Hematopoietic multipotent progenitor cell treated with erythropoietin and hydrocortisone succinate and interleukin-3 and kit ligand, for 8 days (in vitro differentiated cells): ENCODE measurements at places on chromosomes 4 and X.
A peak's percentile ranks its signal among the peaks of the same experiment; 100 is the strongest.

GRCh38 chrX:153387987-153388721 is 13.0 kb downstream of the PNMA6E start:
- DNase-seq, result no peak

DNA sequence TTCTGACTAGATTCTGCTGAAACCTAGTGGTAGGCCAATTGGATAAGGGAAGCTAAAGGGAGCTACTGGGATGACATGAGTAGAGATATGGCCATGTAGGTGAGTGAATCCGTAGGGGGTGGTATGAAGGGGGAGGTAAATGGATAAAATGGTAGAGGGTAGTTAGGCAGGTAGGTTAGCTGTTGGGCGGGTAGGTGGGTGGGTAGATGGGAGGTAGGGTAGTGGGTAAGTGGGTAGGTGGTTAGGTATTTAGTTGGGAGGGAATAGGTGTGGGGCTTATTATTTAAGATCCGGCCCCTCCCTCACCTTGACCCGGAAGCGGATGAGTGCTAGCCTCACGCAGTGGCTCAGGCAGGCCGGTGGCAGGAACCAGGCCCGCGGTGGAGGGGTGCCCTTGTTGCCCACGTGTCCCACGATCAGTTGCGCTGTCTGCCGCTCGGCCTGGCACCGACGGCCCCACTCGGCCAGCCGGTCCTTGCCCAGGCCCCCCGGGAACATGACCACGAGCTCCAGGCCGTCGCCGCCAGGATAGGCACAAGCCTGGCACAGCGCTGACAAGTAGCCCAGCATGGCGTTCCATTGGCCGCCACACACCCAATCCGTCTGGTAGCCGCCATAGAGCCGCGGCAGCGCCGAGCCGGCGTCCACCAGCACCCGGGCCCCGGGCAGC is 725 bp downstream of the FAM120C start:
- peak; percentile 71 for DNase-seq

- no peak for DNase-seq
Measured at GRCh38 chrX:130705591-130705990, 197.4 kb downstream of the ENOX2 start.

GRCh38 chr4:23360718-23361117 is 529.1 kb downstream of the PPARGC1A start:
- no peak for DNase-seq

- no peak for DNase-seq
Measured at GRCh38 chr4:168859888-168860694, 150.0 kb downstream of the CBR4 start.

DNA sequence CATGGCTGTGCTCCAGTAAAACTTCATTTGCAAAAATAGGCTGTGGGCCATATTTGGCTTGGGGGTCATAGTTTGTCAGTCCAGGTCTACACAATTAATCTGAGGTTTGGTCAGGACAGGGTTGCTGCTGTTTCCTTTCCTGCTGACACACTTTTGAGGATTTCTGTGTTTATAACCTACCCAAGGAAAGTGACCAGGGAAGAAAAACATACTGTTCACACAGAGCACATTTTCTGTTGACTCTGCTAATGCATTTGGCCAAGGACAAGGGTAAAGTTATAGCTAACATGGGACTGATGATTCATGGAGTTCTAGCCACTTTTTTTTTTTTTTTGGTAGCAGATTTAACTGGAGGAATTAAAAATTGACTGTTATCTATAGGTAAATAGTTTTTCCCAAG is 43.9 kb upstream of the GEMIN8 start:
- DNase-seq, result no peak

- DNase-seq, result peak; percentile 68
Measured at GRCh38 chr4:159105761-159106243, 2.9 kb downstream of the RAPGEF2 start.

- peak; percentile 31 for DNase-seq
Measured at GRCh38 chrX:49838374-49838773, 9.3 kb downstream of the PAGE4 start.

DNA sequence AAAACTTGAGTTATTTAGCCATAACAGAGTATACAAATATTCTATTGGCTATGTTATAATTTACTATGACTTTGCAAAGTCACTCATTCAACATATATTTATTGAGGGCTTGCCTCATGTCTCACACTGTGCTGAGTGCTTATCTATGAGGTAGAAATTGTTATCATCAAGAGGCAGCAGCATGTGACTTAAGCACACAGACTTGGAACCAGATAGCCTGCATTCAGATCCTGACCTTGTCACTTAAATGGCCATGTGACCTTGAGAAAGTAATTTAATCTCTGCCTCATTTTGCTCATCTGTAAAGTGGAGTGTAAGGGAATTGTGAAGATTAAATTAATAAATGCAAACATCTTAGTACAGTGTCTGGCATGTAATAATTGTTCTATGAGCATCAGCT is 10.1 kb upstream of the EXOSC9 start:
- peak; percentile 94 for DNase-seq

GRCh38 chr4:97987019-97987648 is 156.1 kb downstream of the STPG2 start:
- DNase-seq, result peak; percentile 28

DNA sequence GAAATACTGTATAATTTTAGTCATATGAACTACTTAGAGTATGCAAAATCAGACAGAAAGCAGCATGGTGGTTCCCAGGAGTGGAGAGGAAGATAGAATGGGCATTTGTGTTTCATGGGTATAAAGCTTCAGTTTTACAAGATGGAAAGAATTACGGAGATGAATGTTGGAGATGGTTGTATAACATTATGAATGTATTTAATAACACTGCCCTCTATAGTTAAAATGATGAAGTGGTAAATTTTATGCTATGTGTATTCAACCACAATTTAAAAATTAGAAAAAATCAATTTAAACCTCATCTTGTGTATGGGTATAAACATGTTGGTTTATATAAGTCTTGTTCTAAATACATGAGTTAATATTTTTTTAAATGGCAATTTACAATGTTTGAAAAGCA is 521.1 kb downstream of the FSTL5 start:
- DNase-seq, result no peak

- no peak for DNase-seq
Measured at GRCh38 chr4:15605537-15605936, 49.6 kb downstream of the FBXL5 start.
